Ovary (tissue), 10 donors: ENCODE measurements at places on chromosomes 6 and 20.

DNA sequence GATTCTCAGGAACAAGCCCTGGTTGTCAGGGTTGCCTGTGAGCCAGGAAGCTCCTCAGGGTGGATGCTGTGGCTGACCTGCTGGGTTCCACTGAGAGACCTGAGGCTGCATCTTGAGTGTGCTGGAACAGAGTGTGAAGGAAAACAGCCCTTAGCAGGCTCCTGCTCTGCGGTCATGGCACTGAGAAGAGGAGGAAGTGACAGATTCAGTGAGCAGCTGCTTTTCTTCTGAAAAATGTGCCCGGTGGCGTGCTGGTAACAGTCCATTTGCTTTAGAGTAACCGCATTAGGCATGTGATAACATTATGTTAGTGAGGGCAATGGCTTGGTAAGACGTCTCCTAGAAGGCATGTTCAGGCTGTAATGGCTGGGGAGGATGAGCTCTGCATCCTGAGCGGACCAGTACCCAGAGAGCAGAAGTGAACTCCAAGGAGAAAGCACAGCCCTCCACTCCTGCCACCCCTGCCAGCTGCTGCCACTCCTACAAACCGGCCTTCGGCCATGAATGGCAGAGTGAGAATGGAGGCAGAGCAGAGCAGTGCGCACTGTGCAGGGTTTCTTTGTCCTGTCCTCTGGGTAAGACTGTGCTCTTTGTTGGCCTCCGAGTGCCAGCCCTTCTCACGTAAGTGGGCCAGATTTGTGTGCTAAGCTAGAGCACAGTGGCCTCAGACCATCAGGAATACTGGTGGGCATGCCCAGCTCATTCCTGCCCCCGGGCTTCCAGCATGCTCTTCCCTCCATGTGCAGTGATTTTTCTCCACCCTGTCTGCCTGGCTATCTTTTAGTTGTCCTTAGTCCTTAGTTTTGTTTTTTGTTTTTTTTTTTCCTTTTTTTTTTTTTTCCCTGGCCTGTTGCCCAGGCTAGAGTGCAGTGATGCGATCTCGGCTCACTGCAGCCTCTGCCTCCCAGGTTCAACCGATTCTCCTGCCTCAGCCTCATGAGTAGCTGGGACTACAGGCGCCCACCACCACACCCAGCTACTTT lies 98.1 kb upstream of the VSTM2L start:
- no peak for DNase-seq

DNA sequence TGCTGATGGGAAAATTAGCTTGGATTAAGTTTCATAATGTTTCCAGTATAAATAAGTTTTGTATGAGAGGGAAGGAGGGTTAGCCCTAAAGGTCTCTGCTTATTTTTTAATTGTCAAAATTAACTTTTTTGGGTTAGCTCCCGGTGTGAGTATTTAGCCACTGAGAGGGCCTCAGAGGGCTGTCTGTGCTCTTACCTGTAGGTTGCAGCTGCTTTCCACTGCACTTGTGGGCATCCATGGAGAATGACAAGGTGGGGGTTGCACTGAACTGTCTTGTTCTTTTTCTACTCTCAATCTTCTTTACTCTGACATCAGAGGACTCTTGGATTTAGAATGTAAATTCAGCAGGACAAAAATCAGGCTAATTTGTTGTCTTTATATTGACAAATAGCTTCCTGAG lies 81.4 kb downstream of the CD164 start:
- DNase-seq: no peak

GRCh38 chr6:87897663-87898062 lies 150.0 kb upstream of the SPACA1 start:
- DNase-seq: no peak

DNA sequence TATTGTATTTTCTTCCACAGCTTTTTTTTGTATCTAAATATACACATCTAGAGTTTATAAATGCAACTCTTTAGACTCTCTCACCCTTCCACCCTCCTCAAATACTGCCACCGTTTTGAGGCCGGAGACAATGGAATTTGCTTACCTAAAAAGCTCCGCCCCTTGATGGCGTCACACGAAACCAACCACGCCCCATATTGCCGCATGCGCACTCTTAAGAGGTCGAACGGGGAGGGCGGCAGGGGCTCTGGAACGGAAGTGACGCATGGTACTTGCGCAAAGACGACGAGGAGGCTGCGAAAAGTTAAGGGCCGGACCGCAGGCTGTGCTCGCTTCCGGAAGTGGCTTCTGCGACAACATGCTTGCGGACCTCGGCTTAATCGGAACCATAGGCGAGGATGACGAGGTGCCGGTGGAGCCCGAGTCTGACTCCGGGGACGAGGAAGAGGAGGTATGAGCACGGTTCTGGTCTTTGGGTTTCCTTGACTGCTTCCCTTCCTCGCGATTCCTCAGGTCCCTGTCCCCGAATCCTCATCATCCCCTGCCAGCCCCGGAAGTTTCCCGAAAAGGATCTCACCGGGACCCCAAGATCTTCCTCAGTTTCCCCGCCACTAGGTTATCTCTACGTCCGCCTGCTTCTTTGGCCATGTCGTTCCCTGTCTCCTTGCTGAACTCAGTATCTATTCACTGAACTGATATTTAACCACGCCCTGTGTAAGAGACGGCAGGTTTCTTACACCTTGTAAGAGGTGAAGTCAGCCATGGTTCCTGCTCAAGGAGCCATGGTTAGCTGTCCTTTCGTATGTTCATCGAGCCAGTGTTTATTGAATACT lies at the start of gene DDX27:
Gene DDX27 (plus strand): TSS at position 326 of the 833 bp plus-strand sequence. CDS start 33 bp downstream, at position 359.
- peak; percentile 98 for DNase-seq

- no peak for DNase-seq
Measured at GRCh38 chr6:106300944-106301343, 24.6 kb downstream of the ATG5 start.

- no peak for DNase-seq
Measured at GRCh38 chr6:11788043-11788442, 9.4 kb upstream of the ADTRP start.
